Heart left ventricle (tissue), 16 donors: ENCODE measurements at places on chromosomes 11 and 22. TPM values are rescaled to one million over a fixed set of nuclear protein-coding genes. Genes with fewer than 3 reads are reported as not detected.
A peak's percentile ranks its signal among the peaks of the same experiment; 100 is the strongest.

The VPREB3 gene
- total RNA-seq, result 0.63 TPM

The CLDN5 gene
- total RNA-seq, result 19.3 TPM

DNA sequence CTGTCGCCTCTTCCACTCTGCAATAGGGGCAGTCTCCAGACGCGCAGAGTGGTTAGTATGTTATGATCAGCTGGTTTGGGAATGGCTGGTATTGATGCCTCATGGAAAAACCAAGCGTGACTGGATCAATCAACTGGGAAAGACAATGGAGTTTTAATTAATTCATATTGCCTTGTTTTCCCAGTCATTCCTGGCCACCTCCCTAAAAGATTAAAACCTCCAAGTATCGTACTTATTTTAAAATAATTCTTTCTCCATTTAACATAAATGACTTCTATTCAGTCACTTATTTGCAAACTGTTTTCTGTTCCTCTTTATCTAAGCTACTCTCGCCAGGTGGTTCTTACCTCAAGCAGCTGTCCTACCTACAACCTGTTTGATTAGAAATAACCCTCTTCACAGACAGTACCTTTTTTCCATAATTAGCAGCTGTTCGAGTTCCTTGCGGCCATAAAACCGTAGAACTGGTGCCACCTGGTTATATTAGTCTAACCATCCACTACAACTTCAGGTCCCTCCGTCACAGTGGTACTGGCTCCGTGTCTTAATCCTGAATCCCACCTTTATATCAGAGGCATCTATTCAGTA is 898 bp downstream of the ZNF215 start:
- H3K36me3 ChIP-seq, result no peaks in the 10 kb centered on the region
- H3K4me3 ChIP-seq, result peak overlapping the region; percentile 54
- no peaks in the 10 kb centered on the region for H3K27me3 ChIP-seq
- H3K27ac ChIP-seq, result peak overlapping the region; percentile 62

DNA sequence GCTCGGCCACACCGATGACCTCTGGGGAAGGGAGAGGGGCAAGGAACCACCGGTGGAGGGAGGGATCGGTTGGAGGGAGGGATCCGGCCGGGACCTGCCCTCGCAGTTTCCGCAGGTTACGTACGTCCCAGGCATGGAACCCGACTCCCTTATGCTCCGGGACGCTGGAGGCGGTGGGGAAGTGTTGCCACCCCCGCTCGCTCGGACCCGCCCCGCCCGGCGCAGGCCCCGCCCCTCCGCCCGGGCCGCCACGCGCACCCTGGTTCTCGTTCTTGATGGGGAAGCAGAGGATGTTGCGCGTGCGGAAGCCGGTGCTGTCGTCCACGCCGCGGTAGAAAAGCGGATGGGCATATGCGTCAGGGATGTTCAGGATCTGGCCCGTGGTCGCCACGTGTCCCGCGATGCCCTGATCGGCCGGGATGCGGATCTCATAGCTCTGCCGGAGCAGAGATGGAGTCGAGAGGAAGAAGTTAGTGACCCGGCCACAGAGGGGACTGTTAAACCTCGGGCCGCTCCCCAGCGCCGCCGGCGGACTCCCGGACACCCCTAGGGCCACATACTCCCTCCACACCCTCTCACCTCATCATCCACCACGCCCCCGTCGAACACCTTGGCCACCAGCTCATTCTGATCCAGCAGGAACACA is 89.8 kb downstream of the PDE2A start:
- peak; percentile 53 for DNase-seq
- no peak overlapping the region for H3K27ac ChIP-seq
- H3K4me3 ChIP-seq, result peak overlapping the region; percentile 45
- H3K36me3 ChIP-seq, result no peaks in the 10 kb centered on the region

GRCh38 chr22:48579928-48580309 is 1247.8 kb downstream of the BRD1 start:
- H3K4me1 ChIP-seq, result no peaks in the 10 kb centered on the region
- H3K36me3 ChIP-seq, result no peaks in the 10 kb centered on the region
- H3K4me3 ChIP-seq, result no peak overlapping the region
- DNase-seq, result no peak
